ENCODE measurements at places on chromosomes 2 and 18. TPM values are rescaled to one million over a fixed set of nuclear protein-coding genes. Genes with fewer than 3 reads are reported as not detected.

The CDH19 gene
- total RNA-seq: not detected

The EHD3 gene
- total RNA-seq: 1.7 TPM

The TTLL4 gene
- 45.3 TPM for total RNA-seq

The PDE1A gene
- total RNA-seq: not detected

The ACMSD gene
- total RNA-seq: not detected

The THAP4 gene
- total RNA-seq: 57.7 TPM

The COL3A1 gene
- total RNA-seq: 0.13 TPM

The LONRF2 gene
- total RNA-seq: 0.08 TPM

The NPPC gene
- not detected for total RNA-seq

The NAB1 gene
- 32.7 TPM for total RNA-seq

The ZNF514 gene
- 10.1 TPM for total RNA-seq

The INHBB gene
- total RNA-seq: not detected

The NEU4 gene
- total RNA-seq: not detected

The SAP130 gene
- 22.9 TPM for total RNA-seq

The RNU2-63P gene
- total RNA-seq: 21.4 TPM

The SKOR2 gene
- not detected for total RNA-seq

The CEP76 gene
- 13.0 TPM for total RNA-seq

The MEIS1 gene
- total RNA-seq: not detected

The STEAP3 gene
- total RNA-seq: 0.44 TPM

The SLC14A1 gene
- total RNA-seq: 4.1 TPM

The CD226 gene
- 186 TPM for total RNA-seq

The ABCG8 gene
- not detected for total RNA-seq

The KANSL3 gene
- total RNA-seq: 44.6 TPM

The SLC40A1 gene
- 1.4 TPM for total RNA-seq

The C1QL2 gene
- total RNA-seq: not detected

The FMNL2 gene
- total RNA-seq: 0.57 TPM

The GYPC gene
- 140 TPM for total RNA-seq

The PGAP1 gene
- total RNA-seq: 10.2 TPM

The POTEI gene
- not detected for total RNA-seq

The MYOM1 gene
- 0.59 TPM for total RNA-seq

Data from activated CD8-positive, alpha-beta memory T cell treated with anti-CD3 and anti-CD28 coated beads for 36 hours (primary cell).